Upper lobe of right lung (tissue), 1 donor: ENCODE measurements at places on chromosomes 1 and 21. TPM values are rescaled to one million over a fixed set of nuclear protein-coding genes. Genes with fewer than 3 reads are reported as not detected.

DNA sequence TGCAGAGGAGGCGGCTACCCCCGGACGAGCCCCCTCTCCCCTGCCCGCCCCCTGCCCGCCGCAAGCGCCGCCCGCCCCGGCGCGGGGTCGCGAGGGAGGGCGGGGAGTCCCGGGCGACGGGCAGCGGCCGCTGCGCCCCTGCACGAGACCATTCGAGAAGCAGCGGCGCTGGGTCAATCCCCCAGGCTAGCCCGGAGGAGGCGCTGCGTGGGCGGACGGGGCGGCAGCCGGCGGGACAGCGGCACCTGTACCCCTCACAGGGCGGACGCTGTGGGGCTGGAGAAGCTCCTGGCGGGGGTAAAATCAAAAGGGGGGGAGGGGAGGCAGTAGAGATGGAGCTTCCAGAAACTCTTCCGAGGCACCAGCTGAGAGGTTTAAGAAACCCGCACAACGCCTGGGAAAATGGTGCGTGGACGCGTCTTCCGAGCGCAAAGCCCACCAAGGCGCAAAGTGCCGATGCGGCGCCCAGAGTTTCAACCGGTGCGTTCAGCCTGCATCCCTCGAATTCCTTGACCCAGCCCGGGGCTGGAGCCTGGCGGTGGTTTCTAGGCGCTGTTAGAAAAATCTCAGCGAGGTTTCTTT, at the start of gene PLPPR5:
Gene PLPPR5 (minus strand): TSS at position 1 of the 582 bp plus-strand sequence. CDS start 190 bp downstream, outside the sequence.
- H3K36me3 ChIP-seq = no peaks in the 10 kb centered on the region
- peaks cover 61% of the 10 kb centered on the region for H3K27me3 ChIP-seq
- H3K27ac ChIP-seq = no peak within 1 kb of the TSS
- DNase-seq = peak; percentile 59

DNA sequence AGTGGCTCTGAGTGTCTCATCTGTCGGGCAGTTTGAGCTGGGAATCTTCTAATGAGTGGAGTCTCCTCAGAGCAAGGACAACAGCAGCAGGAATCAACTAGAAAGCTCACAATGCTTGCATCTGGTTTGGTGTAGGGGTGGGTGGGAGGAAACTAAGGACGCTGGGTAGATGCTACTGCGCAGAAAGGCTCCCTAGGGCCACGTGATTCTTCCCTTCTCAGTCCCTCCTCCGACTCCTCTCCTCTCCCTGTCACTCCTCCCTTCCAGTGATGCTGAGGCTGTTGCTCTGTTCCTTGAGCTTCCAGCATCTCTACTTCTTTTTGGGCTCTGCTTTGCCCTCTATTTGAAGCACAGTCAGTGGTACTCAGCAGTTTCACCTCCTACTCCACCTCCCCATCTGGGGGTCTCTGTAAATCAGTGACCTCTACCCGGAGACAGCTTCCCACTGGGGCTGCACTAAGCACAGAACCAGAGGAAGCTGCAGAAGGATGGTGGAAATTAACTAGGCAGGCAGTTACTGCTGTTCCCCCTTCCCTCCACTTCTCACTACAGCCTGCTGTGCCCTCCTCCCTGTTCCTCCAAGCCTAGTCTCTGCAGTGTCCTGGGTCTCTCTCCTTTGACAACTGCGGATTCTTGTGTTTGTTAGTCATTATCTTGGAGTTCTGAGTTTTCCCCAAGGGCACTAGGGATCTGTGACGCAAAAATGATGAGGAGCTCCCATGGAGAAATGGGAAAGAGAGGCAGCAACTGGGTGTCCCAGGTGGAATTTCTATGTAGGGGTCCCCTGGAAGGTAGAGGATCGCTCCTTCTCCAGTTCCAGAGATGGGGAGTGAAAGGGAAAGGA, 5.8 kb downstream of the LINGO4 start:
- no peaks in the 10 kb centered on the region for H3K36me3 ChIP-seq
- no peaks in the 10 kb centered on the region for H3K4me1 ChIP-seq
- H3K27me3 ChIP-seq = peaks cover 6% of the 10 kb centered on the region
- H3K4me3 ChIP-seq = no peak overlapping the region
- DNase-seq = no peak

The KCNJ9 gene
- total RNA-seq = not detected

- no peaks in the 10 kb centered on the region for H3K27me3 ChIP-seq
- H3K36me3 ChIP-seq = no peaks in the 10 kb centered on the region
These were observed 132.7 kb upstream of the IPO9 start for GRCh38 chr1:201696217-201696761.

The LRRC71 gene
- total RNA-seq = 0.26 TPM

The ST6GALNAC3 gene
- total RNA-seq = 5.6 TPM

DNA sequence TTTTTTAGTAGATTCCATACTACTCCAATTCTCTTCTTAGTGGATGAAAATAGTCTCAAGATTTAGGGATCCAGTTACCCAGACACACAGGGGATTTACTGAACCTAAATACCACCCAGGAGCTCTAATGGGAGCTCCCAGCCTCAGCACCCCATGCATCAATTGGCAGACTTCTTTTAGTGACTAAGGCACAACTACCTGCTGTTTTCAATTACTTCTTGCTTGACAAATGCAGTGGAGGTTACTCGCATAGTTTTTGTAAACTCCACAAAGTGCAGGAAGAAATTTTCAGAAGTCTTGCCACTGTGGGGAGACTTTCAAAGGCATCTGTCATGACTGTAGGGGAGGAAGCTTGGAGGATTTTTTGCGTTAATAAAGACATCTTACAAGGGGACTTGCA, 35.5 kb upstream of the MAP10 start:
- peaks cover 12% of the 10 kb centered on the region for H3K4me1 ChIP-seq
- H3K4me3 ChIP-seq = no peak overlapping the region
- no peaks in the 10 kb centered on the region for H3K36me3 ChIP-seq

DNA sequence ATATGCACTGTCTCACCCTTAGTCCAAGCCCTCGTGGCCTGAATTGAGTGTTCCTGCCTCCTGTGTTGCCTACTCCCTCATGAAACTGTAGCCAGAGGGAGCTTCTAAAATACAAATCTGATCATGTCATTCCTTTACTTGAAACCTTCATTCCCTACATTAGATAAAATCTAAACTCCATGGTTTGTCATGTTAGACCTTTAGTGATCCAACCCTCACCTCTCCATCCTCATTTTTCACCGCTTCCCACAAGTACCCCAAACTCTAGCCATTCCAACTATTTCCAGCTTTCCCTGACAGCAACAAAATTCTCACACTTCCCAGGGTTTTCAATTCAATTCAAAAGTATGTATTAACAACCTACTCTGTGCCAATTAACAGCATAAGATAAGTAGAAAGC, 18.3 kb upstream of the CNTN2 start:
- no peaks in the 10 kb centered on the region for H3K36me3 ChIP-seq
- no peak overlapping the region for H3K4me3 ChIP-seq
- no peak for DNase-seq

DNA sequence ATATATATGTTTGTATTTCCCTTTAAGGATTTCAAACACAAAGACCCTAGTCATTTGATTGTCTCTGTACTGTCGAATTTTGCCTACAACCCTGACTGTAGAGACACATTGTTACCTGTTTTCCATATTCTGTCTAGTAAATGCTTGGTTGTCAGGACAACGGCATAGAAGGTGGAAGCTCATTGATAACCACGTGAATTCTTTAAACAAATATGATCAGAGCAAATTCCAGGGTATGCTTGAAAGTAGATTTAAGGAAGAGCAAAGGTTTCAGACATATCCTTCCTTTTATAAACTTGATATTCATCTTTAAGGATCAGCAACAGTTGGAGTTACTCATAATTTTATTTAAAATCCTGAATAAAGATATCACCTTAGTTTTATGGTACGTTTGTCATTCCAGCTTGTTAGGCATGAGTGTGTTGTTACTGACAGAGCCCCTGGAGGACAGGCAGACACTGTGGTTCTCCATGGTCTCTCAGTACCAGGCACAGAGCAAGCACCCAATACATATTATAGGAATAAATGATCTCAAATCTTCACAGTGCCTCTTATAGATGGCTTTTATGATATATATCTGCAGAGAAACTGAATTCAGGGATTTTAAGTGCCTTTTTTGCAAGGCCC, 203.2 kb downstream of the FGGY start:
- DNase-seq = no peak
- no peaks in the 10 kb centered on the region for H3K36me3 ChIP-seq
- no peaks in the 10 kb centered on the region for H3K27me3 ChIP-seq

DNA sequence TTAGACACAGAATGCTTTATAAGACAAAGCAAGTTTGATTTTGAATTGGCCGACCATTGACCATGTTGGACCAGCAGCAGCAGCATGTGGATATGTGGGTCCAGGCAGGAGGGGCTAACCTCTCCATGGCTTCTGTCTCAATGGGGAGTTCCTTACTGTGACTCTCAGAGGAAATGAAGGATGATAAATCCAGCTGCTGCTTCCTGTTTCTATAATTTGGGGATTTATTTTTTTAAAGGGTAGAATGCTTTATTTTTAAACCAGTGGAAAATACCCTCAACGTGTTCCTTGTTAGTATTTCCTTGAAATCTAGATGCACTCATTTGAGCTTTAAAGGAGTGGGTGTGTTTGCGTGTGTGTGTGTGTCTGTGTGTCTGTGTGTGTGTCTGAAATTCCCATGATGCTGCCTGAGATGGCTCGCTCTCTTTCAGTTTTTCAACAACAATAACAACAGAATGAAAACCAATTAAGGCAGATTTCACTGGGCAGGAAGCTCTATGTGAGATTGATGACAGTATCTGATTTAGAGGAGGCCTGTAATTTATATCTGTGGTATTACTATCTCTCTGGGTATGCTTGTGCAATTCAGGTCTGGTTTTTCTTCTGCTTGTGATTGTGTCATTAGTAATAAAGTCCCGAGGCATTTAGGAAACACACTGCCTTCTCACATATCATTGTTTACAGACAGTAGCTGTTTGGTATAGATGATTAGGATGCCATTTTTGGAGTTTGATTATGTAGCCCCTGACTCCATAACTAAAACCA, 86.1 kb upstream of the ZNF326 start:
- no peak for DNase-seq
- peaks cover 13% of the 10 kb centered on the region for H3K4me1 ChIP-seq
- H3K27ac ChIP-seq = no peak overlapping the region
- no peaks in the 10 kb centered on the region for H3K36me3 ChIP-seq
- no peak overlapping the region for H3K4me3 ChIP-seq

The PHACTR4 gene
- 43.2 TPM for total RNA-seq

DNA sequence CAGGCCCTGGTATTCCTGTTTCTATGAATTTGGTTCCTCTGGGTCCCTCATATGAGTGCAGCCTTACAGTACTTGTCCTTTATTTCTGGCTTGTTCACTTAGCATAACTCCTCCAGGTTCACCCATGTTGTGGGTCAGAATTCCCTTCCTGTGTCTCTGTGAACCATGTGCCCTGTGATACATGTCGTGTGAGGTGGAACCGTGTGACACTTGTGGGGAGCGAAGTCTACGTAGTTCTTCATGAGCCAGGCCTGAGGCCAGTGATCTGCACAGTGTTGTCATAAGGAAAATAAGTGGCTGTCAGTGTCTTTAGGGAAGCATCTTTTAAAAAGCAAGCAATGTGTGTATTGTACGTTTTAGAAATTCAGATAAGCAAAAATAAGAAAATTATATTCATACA, 122.8 kb downstream of the GALNT2 start:
- H3K36me3 ChIP-seq = no peaks in the 10 kb centered on the region
- DNase-seq = no peak
- H3K4me1 ChIP-seq = peaks cover 40% of the 10 kb centered on the region
